ENCODE measurements at places on chromosomes 4 and X.

- DNase-seq = no peak
These were observed 722.6 kb downstream of the ADGRL3 start for GRCh38 chr4:61922766-61923165.

GRCh38 chr4:174669270-174669669 lies 147.0 kb upstream of the HPGD start:
- DNase-seq = peak; percentile 70

DNA sequence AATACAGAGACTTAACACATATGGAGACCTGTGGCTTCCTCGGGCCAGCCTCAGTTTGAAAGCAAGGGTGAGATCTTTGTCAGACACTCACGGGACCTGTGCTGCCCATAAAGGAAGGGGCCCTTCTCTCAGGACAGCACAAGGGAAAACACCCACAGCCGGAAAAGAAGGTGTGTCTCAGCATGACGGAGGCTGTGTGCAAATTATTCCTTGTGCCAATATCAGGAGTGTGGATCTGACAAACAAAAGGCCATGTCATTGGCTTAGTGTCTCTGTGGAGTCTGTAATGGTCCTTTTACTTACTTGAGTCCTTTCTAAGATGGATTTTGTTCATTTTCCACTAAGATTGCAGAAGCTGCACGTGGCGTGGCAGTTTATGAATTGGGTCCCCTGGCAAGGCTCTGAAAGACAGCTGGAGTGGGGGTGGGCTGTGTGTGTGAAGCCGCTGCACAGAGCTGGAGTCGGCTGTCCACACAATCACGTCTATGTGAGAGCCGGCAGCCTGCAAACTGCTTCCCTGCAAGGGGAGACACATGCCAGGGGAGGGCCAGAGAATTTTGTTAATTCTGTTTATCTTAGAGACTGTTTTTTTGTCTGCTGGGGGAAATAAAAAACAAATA lies 1.9 kb downstream of the ENPP6 start:
- DNase-seq = no peak

DNA sequence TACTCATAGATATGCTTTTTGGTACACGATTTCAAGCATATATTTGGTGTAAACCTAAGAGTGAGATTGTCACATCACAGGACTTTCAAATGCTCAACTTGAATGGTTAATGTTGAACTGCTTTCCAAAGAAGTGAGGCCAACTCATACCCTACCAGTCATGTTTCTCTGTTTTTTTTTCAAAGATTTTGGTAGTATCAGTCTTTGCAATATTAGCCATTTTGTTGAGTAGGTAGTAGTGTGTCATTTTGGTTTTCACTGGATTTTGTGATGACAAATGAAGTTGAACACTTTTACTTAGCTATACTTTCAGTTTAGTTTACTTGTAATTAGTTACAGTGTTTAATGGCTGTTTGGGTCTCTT lies 12.5 kb upstream of the HS3ST1 start:
- DNase-seq = no peak

DNA sequence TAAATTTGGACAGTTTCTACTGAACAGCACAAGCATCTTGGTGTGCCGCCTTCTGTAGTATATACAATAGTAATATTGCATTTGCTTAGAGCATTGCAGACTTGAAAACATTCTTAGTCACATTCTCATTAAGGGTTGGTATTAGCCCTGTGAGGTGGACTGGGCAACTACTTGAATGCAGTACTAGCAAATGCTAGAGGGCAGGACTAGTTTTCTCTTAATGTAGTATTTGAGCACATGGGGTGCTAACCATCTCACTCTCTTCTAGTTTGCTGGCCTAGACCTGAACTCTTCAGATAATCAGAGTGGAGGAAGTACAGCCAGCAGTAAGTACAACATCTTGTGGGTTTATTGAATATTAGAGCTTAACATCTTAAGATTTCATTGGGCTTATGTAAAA lies 3.2 kb downstream of the DDX3X start:
- no peak for DNase-seq

GRCh38 chr4:14168919-14169318 lies 541.4 kb upstream of the BOD1L1 start:
- DNase-seq = peak; percentile 94

- DNase-seq = peak; percentile 51
These were observed 315.7 kb downstream of the FBXW7 start for GRCh38 chr4:152220201-152220666.

DNA sequence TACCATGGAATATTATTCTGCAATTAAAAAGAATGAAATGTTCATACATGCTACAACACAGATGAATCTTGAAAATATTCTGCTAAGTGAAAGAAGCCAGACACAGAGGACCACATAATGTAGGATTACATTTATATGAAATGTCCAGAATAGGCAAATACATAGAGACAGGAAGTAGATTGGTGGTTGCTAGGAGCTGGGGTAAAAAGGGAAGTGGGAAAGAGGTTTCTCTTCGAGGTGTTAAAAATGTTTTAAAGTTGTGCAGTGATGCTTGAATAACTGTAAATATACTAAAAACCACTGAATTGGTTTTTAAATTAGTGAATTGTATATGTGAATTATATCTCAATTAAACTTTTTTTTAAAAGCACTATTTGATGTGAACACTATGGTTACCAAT lies 3.6 kb upstream of the NXT2 start:
- no peak for DNase-seq

GRCh38 chr4:110609044-110609750 lies 13.7 kb downstream of the PITX2 start:
- DNase-seq = no peak

DNA sequence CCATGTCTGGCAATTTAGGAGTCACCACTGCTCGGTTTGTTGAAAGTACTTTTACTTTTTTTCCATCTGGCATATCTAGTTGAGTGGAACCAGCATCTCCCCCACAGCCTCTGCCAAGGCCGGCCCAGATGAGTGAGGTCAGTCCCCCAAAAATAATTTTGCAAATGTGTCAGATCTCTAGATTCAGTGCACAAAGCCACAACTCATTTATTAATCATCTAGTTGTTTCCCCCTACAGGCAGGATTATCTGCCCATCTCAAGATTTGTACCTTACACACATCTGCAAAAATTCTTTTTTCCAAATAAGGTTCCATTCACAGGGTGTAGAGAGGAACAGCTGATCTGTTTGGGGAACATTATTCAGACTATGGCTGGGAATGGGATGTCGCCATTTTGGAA lies 174.0 kb upstream of the MXRA5 start:
- no peak for DNase-seq
